ENCODE measurements at places on chromosomes 13 and 19.

DNA sequence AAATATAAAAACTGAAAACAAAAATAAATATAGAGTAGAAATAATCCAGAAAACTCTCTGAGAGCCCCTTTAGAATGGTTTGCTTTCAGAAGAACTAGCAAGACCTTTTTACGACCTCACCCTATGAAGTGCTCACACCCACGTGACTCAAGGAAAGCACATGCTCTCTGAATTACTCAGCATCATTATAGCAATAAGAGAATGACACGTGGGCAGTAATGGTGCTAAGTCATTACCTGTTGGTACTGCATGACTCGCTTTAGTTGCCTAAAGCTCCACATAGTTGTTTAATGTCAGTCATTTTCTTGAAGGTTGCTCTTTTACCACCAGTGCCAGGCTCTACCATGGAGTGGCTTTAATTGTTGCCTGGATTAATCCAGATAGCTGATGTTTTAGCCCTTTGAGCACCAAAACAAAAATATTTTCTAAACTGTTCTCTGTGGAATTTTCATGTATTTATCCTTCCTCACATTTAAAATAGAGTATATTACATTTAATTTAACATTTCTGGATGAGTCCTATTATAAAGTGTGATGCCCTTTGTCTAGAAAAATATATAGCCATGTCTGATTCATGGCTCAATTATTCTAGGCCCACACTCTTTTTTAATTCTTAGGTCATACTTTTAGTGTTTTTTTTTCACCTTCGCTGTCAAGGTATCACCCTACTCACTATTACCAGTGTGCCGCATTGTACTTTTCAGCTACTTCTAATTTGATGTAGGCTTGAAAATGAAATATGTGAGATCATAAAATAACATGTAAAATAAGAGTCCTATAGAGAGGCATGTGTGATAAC, 56.8 kb downstream of the THSD1 start:
- peak; percentile 75 for DNase-seq

GRCh38 chr13:20831933-20832332, 58.2 kb upstream of the EEF1AKMT1 start:
- DNase-seq = no peak

DNA sequence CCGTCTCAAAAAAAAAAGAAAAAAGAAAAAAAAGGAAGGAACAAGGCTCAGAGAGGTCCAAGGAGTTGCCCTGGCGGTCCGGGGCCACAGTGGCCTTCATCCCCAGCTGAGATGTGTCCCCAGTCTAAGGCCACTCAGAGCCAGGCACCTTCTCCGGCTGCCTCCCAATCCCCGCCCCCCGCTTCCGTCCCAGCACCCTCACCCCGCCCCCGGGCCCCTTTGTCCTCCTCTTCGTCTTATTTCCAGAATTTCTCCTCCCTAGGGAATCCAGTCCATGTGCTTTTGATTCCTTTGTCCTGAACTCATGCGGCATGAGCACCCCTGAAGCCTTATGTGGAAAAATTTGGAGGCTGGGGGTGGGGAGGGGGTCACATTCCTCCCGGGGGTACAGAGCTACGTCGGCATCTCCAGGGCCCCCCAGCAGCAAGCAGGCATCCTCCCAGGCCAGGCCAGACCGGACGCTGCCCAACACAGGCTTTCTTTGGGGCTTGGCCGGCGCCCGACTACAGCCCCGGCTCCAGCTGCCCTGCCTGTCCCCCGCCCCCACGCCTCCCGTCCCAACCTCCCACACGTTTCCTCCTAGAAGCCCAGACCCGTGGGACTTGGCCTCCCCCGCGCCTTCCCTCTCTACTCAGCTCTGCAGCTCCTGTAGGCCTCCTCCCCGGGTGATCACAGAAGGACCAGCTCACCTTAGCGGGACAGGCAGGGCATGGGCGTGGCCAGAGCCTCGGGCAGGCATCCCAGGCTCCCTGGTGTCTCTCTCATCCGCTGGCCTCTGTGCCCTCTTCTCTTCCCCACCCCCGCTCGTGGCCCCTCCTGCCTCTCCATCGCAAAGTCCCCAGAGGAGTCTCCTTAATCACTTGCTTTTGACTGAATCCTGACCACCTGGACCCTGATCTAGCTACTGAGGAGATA, 17.8 kb upstream of the ADGRE5 start:
- DNase-seq = no peak

DNA sequence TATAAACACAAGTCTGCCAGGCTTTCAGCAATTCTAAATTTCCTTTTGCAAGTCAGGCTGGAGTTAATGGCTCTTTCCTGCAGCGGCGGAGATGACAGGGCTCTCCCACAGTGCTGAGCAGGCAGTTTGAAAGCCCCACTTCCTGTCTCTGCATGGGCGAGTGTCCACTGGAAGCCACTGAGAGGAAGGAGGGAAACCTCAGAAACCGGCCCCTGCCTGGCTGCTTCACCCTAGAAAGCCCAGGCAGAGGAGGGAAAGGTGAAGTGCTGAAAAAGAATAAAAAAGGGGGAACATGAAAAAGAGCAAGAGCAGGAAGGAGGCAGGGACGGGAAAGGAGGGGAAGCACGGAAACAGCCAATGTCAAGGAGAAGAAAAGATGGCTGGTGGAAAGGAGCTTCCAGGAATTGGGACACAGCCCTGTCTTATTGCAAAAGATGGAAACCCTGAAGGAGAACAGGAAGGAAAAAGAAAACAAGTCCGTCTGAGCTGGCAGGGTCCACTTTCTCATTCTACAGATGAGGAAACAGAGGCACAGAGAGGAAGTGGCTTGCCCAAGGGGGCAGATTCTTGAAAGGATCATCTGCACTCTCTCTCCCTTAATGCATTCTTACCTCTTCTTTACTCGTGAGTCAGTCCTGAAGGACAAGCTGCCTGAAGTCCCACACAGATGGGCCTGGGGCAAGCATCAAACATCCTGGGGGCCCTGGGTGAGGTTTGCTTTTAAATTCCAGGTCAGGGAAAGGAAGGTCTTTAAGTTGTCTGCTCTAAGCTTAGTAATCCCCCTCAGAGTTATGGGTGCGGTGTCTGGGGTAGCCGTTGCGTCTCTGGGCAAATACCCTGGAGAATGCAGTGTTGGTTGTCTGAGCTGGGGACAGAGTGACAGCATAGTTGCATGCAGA, 38.8 kb upstream of the ALOX5AP start:
- no peak for DNase-seq

DNA sequence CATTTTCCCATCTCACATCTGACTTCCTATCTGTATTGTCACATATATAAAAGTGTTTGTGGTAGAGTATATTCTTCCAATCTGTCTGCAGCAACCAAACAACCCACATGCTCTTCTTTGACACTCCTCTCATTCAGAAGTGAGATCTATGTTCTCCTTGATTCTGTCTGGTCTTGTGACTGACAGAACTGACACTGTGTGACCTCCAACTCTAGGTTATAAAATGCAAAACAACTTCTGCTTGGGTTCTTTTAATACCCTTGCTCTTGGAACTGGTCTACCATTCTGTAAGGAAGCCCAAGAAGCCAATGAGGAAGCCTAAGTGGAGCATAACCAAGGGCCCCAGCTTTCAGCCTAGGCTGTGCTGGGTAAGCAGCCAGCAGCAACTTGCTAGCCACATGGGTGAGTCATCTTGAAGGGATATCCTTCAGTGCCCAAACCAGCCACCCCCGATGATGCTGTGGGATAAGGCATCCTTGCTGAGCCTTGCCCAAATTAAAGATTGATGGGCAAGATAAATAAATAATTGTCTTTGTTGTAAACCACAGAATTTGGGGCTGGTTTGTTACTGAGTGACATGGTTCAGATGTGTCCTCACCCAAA, 18.4 kb upstream of the ITM2B start:
- DNase-seq = no peak
